Neural crest cell (in vitro differentiated cells): ENCODE measurements at places on chromosomes 12 and 14. TPM values are rescaled to one million over a fixed set of nuclear protein-coding genes. Genes with fewer than 3 reads are reported as not detected.

DNA sequence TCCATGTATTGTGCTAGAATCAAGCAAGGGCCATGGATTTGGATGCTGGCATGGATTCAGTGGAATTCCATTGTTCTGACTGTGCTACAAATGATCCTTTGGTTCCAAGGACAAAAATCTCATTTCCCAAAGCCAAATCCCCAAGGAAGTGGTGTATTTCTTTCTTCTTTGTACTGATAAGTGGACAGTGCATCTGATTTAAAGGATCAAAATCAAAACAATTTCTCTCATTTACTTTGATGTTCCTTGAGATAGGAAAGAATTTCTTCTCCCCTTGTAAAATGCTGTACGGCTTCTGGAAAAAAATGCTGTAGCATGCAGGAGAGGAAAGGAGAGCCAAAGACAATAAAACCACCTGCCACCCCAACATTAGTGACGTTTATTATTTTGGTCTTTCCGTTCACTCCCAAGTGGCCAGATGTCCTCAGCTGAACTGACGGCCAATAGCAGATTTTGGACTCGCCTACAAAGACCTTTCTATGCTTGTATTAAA, 185.7 kb downstream of the PRKD1 start:
- no peak overlapping the region for H3K4me3 ChIP-seq
- H3K27me3 ChIP-seq, result no peaks in the 10 kb centered on the region
- H3K27ac ChIP-seq, result no peak overlapping the region

DNA sequence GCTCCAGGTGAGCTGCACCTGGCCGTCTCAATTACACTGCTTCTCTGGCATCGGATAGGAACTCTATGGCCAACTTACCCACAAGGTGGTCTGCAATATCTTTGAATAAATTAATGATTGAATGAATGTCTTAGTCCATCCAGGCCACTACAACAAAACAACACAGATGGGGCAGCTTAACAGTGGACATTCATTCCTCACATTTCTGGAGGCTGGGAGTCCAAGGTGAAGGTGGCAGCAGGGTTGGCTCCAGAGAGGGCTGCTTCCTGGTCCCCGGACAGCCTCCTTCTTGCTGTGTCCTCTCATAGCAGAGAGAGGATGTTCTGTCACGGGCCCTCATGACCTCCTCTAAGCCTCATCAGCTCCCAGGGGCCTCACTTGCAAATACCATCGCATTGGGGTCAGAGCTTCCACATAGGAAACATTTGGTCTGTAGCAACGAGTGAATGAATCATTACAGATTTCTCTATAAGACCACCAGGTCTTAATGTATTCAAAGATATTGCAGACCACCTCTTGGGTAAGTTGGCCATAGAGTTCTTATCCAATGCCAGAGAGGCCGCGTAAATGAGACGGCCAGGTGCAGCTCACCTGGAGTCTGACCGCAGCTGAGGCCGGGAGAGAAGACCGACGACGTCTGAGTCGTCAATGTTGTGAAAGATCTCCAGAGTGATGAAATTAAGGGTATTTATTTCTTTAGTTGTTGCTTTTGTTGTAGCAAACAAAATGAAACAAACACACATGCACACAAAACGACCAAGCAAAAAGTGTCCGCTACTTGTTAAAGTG, 182.7 kb upstream of the C14orf180 start:
- peaks cover 12% of the 10 kb centered on the region for H3K4me1 ChIP-seq
- H3K27me3 ChIP-seq, result peaks cover 2% of the 10 kb centered on the region
- DNase-seq, result no peak
- no peak overlapping the region for H3K4me3 ChIP-seq
- H3K36me3 ChIP-seq, result no peaks in the 10 kb centered on the region

Gene CLEC2B
- 0.19 TPM in 1 of 2 replicates, not detected in the other for total RNA-seq

Gene TCL1A
- total RNA-seq, result not detected in 2 replicates

Gene EML1
- total RNA-seq, result 36.7 and 40.1 TPM in 2 replicates

Gene DCN
- total RNA-seq, result 17.9 and 19.6 TPM in 2 replicates
